AG08396 (cell line): ENCODE measurements at places on chromosomes 6 and 20.

- no peak for DNase-seq
Observed at GRCh38 chr20:48706710-48707365, 121.0 kb downstream of the PREX1 start.

DNA sequence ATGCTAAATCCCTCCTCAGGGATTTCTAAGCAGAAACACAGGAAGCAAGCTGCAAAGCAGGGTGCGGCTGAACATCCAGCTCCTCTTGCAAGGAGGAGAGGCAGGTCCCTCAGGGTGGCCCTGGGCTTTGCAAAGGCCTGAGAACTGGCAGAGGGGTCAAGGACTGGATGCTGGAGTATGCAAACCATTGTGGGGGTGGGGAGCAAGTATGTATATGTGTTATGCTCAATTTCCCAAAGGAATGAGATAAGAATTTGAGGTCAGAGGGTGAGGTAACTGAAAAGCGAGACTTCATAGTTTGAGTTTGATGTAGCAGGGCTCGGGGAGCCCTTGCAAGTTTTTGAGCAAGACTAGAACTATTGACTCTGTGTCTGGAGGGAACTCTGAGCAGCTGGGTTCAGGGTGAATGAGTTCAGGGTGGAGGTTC is 11.2 kb downstream of the SLC22A2 start:
- DNase-seq = no peak

- peak; percentile 86 for DNase-seq
Observed at GRCh38 chr20:33647603-33648395, 14.3 kb upstream of the C20orf144 start.

GRCh38 chr20:54600634-54601033 is 125.2 kb downstream of the DOK5 start:
- no peak for DNase-seq

GRCh38 chr6:161272635-161273273 is 1.1 kb downstream of the AGPAT4 start:
- no peak for DNase-seq

DNA sequence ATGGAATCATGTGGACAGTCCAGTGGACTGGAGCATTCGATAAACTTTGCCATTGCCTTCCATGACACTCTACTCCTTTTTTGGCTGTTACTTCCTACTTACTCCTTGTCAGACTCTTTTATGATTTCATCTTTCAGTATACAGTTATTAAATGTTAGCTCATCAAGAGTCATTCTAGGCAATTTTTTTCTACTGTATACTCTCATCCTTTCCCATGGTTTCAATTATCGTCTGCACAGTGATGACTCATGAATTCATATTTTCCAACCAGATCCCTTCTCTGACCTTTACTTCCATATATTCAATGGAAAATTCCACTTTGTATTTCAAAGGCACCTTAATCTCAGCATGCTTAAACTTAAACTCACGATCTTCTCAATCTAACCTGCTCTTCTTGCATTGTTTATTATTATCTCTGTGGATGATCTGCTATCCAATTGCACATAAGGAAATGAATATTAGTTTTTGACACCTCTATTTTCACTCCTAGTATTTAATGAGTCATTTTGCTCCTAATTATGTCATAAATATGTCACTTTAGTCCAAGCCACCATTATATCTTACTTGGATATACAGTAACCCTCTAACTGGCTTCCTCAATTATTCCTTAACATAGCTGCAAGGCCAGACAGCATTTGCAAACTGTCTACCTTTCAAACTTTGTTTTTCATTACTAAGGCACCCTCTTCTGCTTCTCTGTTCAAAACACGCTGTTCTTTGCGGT is 427.5 kb downstream of the PHF3 start:
- DNase-seq = no peak

DNA sequence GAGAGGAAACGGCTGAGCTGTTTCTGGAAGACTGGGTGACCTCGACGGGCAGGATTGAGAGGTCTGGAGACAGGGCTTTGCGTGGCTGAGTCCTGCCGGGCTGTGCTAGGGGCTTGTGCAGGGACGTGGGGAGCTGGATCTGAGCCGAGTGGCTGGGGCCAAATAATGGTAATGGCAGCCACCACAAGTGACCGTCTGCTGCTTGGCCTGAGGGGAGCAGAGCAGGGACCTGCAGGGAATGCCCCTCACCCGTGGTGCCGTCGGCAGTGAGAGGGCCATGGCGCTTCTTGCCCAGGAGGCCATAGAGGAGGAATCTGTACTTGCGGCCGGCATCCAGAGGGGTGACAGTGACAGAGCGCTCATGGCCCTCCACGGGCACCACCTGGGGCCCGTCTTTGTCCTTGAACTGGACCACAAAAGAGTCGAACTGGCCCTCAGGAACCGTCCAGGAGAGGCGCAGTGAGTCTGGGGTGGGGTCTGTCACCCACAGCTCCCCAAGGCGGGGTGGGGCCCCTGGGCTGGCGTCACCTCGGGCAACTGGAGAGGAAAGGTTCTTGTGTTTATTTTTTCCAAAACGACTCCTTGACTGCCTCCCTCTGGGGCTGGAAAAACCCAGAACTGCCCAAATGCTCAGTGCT is 31.8 kb downstream of the CYP21A2 start:
- DNase-seq = no peak

- DNase-seq = no peak
Observed at GRCh38 chr20:40274912-40275533, 414.0 kb downstream of the MAFB start.

GRCh38 chr6:48825501-48826151 is 637.4 kb downstream of the MMUT start:
- no peak for DNase-seq

DNA sequence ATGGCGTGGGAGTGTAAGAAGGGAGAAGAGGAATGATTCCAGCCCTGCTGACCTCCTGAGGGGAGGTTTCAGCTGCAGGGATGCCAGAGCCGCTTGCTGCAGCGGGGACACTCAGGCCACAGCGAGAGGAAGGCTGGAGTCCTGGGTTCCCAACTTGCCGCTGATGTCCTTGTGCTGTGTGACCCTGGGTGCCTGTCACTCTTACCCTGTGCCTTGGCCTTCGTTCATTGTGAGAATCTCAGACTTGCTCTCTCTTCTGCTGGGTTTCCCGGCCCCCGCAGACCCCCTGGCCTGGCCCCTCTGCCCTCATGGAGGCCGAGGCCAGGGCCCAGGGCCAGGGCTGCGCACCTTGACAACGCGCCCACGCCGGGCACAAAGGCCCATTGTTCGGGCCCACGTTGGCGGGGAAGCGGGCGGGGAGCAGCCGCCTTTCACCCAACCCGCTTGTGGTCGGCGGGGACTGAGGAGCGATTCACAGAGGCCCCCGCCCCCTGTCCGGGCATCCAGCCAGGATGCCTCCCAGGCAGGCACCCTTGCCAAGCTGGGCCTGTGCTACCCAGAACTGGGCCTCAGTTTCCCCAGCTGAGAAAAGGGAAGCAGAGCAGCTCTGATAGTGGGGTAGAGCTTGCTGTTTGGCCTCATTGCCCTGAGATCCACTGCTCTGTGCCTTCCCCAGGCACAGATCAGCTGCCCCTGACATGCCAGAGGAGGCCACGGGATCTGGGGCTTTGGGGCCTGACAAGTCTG is 52.4 kb downstream of the CEBPB start:
- no peak for DNase-seq

GRCh38 chr6:34414999-34415858 is 10.6 kb downstream of the RPS10 start:
- peak; percentile 60 for DNase-seq

DNA sequence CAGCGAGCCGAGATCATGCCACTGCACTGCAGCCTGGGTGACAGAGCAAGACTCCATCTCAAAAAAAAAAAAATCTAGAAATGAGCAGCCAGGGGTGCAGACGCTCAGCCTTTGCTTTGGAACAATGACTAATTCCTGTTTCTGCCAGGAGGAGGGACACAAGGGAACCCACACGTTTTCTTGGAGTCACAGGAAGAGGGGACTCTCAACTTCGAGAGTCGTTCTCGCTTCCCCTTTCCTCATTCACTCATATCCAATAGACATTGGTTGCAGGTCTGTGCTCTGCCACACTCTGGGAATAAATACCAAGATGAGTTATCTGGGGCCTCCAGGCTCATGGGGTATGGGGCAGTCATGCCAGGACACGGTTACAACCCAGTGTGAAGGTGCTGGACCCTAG is 91.5 kb upstream of the RREB1 start:
- DNase-seq = no peak

GRCh38 chr20:32970973-32971300 is 33.3 kb downstream of the SUN5 start:
- DNase-seq = no peak

DNA sequence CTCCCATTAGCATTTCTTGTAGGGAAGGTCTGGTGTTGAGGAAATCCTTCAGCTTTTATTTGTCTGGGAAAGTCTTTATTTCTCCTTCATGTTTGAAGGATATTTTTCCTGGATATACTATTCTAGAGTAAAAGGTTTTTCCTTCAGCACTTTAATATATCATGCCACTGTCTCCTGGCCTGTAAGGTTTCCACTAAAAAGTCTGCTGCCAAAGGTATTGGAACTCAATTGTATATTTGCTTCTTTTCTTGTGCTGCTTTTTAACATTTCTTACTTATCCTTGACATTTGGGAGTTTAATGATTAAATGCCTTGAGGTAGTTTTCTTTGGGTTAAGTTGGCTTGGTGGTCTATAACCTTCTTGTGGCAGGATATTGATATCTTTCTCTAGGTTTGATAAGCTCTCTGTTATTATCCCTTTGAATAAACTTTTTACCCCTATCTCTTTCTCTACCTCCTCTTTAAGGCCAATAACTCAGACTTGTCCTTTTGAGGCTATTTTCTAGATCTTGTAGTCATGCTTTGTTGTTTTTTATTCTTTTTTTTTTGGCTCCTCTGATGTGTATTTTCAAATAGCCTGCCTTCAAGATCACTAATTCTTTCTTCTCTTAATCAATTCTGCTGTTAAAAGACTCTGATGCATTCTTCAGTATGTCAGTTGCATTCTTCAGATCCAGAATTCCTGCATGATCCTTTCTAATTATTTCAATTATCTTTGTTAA is 225.0 kb upstream of the ZNF217 start:
- DNase-seq = no peak

GRCh38 chr6:106694343-106694742 is 65.0 kb downstream of the QRSL1 start:
- DNase-seq = no peak

GRCh38 chr6:42232035-42232434 is 14.4 kb upstream of the MRPS10 start:
- DNase-seq = no peak

DNA sequence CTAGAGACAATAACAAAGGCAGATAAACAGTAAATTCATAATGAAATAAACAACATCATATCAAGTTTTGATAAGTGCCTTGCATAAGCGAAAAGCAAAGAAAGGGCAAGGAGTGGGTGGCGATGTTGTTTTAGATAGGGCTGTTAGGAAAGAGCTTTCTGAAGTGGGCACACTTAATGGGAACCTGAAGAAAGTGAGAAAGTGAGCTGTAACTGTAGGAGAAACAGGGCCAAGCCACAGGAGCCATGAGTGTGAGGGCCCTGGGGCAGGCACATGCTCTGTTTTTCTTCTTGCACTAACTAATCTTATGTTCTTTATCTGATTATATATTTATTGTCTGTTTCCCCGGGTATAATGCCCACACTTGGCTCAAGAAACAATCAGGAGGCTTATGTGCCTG is 193.4 kb upstream of the SUPT3H start:
- no peak for DNase-seq

DNA sequence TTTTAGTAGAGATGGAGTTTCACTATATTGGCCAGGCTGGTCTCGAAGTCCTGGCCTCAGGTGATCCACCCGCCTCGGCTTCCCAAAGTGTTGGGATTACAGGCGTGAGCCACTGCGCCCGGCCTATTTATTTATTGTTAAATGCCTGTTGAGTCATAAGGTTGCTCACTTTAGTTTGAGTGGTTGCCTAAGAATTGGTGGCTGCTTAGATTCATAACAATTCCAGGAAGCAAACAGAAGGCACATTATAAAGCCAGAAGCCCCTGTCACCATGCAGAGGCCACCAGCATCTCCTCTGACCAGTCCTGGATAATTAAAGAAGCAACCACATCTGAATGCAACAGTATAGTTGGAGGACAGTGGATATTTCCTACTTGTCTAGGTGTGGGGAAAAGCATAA is 24.0 kb upstream of the ARMH2 start:
- DNase-seq = no peak

DNA sequence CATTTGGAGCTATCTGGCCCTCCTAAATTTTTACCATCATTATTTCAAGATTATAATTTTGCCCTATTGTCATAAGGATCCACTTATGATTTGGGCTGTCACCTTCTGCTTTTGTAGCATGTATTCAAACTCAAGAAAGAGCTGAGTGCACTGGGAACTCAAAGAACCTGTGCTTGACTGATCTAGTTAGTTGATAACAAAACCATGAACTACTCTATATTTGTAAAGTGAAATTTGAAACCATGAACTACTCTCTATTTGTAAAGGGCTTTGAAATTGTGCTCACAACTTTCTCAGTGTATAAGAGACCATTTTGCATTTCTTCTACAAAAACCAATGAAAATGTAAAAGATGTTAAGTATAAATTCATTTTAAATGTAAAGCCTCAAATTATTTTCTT is 77.5 kb upstream of the POPDC3 start:
- DNase-seq = no peak

DNA sequence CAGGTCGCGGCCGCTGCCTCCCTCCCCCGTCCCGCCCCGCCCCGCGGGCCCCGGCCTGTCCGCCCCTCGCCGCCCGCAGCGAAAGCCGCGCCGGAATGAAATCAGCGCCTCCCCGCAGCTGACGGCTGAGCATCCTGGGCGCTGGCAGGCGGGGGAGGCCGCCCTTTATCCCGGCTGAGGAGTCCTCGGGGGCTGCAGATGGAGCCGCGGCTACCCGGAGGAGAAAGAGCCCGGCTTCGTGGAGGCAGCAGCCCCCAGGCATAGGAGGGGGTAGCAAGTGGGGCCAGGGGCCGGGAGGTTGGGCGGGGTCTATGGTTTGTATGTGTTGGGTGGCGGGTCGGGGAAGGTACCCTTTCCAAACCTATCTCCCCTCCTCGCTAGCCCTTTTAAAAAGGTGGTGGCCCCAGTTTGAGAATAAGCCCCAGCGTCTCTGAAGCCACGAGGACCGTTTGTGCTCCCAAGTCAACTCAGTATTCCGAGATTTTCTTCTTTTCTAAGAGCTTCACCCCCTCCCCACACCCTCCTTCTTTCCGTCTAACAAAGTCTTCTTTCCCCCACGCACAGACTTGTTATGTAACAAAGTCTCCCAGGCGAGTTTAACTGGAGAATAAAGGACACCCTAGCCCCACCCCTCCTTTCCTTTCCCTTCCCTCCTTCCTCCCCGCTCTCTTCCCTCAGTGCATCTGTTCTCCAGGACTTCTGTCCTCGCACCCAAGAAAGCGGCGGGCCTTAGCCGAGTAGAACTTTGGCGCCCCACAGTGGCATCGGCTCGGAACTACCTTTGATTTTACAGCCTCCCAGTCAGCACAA is 11.0 kb downstream of the POU3F2 start:
- peak; percentile 90 for DNase-seq

DNA sequence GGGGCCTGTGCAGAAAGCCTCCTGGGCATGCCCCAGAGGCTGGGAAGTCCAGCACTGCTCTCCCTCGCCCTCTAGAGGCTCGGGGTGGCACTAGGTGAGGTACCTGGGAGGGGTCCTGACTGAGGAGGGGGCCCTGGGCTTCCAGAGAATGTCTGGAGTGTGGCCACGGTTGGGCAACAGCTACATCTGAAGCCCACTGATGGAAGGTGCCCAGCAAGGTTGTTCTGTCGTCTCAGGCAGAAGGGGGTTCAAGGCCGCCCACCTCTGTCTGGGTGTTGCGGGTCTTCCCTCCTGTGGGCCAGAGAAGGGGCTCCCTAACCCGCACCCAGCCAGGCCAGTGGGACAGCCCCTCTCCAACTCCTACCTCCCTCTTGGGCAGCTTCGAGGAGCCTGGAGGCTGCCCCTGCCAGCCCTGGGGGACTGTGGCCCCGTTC is 11.4 kb upstream of the VEGFA start:
- DNase-seq = peak; percentile 51
